CD4-positive, alpha-beta T cell treated with Interleukin-15 for 1 hour (primary cell): ENCODE measurements at places on chromosomes 2 and 18.

GRCh38 chr18:63681449-63682340 lies 20.0 kb upstream of the SERPINB3 start:
- no peak for DNase-seq

GRCh38 chr2:217142649-217143266 lies 282.9 kb upstream of the TNP1 start:
- DNase-seq = no peak

- DNase-seq = no peak
Observed at GRCh38 chr2:145593991-145594614, 1074.2 kb upstream of the ZEB2 start.

DNA sequence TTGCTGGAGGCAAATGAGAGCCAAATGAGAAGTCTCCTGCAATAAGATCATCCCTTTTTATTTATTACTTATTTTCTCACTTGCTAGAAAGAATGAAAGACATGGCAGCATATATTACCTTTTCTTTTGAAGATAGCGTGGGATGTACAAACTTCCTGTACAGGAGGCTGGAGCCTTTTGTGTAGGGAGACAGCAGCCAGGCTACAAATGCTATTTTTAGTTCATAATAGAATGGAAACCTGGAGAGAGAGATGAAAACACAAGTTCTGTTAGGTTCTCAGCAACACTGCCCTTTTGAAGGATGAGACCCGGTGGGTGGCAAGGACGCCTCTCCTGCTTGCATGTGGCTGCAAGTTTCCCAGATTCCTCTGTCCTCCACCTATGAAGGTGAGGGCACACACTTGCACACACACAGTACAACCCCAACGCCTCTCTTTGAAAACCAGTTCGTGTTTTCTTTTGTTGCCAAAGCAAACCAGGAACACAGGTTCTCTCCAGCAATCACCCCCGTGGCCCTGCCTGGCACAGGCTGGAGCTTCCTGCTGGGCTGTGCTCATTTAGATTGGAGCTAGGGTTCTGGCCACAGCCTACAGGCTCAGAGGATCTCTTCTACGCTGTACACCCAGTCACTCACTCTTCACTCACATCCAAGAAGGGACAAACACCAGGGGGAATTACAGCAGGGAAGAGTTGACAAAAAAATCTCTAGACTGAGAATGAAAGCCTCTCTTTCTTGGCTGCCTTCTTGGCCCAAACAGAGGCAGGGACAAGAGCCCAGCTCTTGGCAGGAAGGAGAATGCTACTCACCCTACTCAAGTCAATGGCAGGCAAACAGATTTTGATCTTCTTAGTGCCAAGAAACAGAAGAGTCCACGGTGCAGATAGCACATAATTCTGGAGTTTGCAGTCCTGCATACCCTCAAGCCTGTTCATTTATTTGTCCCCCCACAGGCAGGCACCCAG lies 55.6 kb downstream of the MRPL35 start:
- DNase-seq = no peak

GRCh38 chr2:160208655-160209515 lies 8.8 kb upstream of the ITGB6 start:
- no peak for DNase-seq

DNA sequence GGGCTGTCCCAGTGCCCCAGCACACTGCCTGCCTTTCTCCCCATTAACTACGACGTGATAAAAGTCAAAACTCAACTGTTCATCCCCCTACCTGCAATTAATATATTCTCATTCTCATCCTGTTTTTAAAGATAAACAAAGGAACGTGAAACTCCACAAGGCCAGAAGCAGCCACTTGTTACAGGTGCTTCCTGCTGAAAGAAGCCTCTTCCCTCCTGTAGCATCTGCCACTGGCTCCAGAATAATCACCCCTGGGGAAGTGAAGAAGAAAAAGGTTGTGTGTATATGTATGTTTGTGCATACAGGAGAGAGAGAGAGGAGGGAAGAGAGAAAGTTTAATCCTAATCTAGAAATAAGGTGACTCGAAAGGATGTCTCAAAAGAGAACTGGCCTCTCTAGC lies 27.1 kb downstream of the KIAA2012 start:
- DNase-seq = no peak

- no peak for DNase-seq
Observed at GRCh38 chr2:11872247-11872947, 126.0 kb downstream of the LPIN1 start.

DNA sequence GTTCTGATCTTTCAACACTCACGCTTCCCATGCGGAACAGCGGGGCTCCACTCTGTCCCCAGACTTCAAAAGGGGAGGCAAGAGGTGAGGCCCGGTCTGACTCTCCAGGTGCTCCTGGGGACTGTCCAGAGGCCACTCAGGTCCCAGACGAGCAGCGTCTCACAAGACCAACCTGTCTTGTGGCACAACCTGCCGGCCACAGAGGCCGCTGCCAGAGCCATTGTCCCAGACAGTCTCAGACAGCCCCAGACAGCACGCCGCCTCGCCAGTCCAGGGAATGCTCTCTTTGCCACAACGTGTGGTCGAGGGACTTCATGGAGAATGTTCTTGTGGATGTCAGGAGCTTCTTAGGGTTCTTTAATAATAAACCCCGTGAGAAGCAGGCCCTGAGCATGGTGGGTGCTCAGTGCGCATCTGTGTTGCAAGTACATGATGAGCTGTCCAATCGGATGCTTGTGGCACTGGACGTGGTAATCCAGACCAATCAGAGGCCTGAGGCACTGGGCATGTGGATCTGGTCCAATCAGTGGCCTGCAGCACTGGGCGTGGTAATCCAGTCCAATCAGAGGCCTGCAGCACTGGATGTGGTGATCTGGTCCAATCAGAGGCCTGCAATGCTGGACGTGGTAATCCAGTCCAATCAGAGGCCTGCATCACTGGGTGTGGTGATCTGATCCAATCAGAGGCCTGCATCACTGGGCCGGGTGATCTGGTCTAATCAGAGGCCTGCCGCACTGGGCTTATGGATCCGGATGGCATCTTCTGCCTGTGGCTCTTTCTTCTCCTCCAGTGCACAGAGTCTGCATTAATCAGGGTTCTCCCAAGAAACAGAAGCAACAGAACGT lies 76.4 kb downstream of the TMEM18 start:
- DNase-seq = no peak

- DNase-seq = no peak
Observed at GRCh38 chr18:45090526-45091140, 409.9 kb downstream of the SETBP1 start.

- no peak for DNase-seq
Observed at GRCh38 chr2:24492421-24493279, 1.6 kb downstream of the NCOA1 start.

- no peak for DNase-seq
Observed at GRCh38 chr18:4207383-4207985, 247.6 kb downstream of the DLGAP1 start.

GRCh38 chr2:186690786-186691185 lies 3.1 kb upstream of the FAM171B start:
- no peak for DNase-seq

DNA sequence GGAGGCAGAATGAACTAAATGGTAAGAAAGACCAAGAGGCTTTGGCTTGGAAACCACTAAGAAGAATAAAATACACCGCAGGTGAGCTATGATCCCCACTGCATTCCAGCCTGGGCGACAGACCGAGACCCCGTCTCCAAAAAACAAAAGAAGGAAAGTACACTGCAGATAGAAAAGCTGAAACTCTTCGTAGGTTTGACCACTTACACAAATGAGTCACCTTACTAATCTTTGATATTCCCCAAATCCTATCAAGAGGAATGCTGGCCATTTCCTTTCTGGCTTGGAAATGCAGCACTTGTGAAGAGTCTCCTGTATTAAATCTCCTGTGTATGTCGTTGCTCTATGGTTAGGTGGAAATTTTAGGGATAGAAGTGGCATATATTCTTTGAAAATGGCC lies 108.8 kb downstream of the MTCL1 start:
- no peak for DNase-seq

DNA sequence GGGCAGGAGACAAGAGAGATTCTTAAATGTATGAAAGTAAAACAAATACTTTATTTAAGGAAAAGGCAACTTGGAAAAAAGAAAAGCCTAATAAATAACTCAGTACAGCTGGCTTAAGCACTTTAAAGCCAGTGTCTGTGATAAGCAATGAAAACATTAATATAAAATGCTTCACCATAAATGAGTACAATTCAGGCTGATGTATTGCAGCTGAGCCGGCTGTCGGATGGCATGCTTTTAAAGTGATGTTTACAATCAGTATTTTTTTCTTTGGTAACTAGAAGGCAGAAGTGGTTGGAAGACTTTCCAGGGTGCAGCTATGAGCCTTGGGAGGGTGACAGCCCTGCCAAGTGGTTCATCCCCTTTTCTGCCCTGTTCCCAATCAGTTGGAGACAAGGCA lies 58.7 kb upstream of the CELF4 start:
- DNase-seq = no peak

GRCh38 chr2:221962186-221962585 lies 336.6 kb downstream of the PAX3 start:
- no peak for DNase-seq

DNA sequence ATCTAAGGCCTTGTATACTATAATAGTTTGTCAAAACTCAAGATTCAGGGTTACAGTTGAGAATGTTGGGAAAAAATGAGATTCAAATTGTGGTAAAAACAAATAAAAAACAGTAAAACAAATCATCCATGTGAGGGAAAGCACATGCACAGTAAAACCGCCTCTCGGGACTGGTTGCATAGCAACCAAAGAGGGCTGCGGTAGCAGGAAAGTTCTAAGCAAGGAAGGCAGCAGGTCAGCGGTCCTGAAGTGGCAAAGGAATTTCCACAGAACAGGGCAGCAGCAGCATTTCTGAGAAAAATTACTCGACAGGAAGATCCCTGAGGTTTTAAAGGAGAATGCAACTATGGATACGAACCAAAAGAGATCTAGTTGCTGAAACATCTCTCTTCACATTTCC lies 93.7 kb downstream of the DYNAP start:
- DNase-seq = no peak

- no peak for DNase-seq
Observed at GRCh38 chr18:26642440-26643348, 94.3 kb upstream of the KCTD1 start.

DNA sequence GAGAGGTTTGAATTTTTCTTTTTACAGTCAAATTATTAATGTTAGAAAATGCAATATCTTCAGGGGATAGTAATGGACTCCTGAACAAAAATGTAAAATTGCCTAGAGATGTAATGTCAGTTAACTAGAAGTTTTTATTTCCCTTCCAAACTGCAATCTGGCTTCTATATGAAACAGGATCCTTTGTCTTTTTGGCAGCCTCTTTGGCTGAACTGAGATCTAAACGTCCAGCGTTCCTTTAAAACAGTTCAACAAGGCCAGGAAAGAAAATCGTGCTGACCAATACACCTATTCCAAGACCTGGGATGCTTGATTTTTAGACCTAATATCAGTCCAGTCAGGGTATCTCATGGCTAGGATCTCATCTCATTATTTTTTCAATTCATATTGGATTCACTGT lies 245.5 kb downstream of the FIGN start:
- no peak for DNase-seq

DNA sequence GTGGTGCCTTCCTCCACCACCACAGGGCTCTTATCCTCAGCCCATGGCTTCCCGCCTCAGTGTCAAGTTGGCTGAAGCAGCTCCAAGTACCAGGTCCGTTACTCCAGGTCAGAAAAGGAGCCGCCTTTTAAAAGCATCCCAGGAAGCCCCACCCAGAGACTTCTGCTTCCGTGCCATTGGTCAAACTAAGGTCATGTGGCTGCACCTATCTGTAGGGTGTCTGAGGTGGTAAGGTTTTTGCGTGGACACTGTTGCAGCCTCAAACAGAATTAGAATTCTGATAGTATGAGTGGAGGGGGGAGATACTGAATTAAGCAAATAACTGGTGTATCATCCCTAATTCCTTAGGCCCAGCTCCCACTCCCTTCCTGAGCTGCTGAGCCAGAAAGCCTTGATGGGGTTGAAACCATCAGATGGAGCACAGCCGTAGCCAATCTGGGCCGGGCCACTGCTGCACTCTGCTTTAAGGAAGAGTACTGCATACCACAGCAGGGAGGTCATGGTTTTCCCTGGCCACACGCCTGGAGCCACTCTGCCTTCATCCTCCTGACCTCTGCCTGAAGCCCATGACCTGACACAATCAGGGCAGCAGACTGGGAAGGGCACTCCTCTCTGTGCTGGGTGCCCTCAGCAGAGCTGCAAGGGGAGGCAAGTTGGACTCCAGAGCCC lies 8.4 kb downstream of the TMEM247 start:
- no peak for DNase-seq

DNA sequence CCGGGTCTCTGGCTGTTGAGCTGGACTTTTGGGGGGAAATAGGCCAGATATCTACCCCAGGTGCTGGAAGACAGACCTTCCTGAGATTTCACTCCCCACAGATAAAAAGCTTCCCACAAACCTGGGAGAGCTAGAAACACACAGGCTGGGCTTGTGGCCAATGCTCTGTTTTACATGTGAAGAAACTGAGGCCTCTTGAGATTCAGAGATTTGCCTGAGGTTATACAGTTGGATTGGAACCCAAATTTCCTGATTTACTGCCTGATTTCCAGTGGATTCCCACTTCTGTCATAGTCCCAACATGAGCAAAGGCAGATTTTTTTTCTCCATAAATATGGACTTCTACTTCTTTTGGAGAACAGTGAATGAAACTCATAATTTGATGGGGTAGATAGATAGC lies 360.2 kb downstream of the SETBP1 start:
- DNase-seq = no peak

DNA sequence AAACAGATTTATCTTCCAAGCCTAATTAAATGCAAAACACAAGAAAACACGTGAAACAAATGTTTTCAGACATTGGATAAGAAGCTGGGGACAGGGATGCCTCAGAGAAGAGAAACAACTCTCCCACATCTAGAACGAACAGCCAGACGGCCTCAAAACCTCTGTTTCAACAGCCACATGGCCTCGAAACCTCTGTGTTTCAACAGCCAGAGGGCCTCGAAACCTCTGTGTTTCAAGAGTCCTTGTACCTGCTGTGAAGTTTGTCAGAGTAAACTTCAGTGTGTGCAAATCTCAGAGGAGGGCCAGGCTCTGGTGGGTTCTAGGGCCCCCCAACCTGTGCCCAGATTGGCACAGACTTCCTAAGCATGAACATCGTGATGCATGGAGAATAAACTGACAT lies 43.3 kb upstream of the NFATC1 start:
- no peak for DNase-seq

DNA sequence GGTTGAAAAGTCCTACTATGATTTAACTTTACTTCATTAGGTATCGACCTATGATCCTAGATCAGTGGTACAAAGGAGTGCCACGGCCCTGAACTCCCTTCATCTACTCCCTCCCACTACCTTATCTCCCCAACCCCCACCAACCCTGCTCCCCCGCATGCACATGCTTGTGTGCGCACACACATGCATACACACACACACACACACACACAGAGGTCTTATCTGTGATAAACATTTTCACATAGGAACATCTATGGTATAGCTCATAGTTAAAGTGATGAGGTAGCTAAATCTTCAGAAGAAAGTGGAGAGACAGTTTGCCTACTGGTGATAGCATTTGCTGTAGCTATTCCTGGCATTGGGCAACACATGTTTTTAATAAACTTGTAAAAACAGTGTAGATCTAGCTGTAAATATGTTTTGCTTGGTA lies 471.3 kb downstream of the ZEB2 start:
- no peak for DNase-seq

- no peak for DNase-seq
Observed at GRCh38 chr2:69774984-69775982, 33.3 kb downstream of the ANXA4 start.
